Stimulated activated CD8-positive, alpha-beta memory T cell treated with anti-CD3 and anti-CD28 coated beads, Interleukin-7, amount 100 ng/mL, for 24 hours (primary cell): ENCODE measurements at places on chromosomes 4 and X.

DNA sequence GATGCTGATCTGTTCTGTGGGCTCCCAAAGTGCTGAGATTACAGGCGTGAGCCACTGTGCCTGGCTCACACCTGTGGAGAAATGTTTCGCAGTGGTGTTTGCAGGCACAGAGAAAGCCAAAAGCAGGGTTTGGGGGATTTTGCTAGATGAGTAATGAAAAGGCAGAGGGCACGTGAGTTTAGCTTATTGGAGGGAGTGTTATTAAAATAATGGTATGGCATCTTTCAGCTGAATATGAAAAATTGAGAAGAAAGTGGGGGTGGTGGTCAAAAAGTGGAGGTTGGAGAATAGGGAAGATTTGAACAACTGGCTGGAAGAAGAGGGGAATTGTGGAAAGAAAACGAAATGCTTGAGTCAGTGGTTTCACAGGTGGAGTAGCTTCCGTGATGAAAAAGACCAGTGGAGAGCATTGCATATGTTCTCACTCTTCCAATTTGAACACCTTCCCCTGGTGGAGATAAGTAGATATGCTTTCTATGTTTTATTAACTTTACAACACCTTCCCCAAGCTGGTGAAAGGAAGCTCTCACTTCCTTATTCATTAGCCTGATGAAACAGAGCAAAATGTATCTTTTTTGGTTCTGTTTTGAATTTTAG, 1.1 kb upstream of the CHST7 start:
- no peak for DNase-seq

DNA sequence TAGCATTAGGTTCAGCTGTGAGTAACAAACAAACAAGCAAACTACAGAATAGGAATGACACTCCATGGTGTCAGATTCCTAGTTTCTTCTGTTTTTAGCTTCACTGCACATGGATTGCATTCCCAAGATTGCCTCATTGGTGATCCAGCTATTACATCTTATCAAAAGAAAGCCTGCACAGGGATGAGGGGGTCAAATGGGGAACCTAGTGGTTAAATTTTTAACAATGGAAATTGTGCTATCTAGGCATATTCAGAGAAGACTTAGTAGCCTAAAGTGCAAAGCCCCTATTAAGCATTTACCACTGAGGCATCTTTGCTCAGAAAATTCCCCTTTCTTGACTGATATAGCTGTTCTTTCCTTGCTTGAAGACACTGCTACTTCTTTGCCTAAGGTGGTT, 3.9 kb upstream of the TTC29 start:
- no peak for DNase-seq

DNA sequence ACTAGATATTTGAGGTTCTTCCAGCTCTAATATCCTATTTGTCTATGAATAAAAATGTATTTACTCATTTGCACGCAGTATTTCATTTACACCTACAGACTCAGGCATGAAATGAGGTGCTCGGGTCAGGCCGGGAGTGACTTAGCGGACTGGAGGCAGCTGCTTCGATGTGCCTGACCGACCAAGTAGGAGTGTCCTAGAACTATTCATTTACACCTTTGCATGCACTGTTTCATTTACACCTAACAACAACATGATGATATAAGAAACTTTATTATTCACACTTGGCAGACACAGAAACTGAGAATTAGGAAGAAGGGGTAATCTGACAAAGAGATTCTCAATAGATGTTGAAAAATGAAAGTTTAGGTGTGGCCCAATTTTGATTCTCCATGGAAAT, 28.7 kb upstream of the FAT1 start:
- no peak for DNase-seq

DNA sequence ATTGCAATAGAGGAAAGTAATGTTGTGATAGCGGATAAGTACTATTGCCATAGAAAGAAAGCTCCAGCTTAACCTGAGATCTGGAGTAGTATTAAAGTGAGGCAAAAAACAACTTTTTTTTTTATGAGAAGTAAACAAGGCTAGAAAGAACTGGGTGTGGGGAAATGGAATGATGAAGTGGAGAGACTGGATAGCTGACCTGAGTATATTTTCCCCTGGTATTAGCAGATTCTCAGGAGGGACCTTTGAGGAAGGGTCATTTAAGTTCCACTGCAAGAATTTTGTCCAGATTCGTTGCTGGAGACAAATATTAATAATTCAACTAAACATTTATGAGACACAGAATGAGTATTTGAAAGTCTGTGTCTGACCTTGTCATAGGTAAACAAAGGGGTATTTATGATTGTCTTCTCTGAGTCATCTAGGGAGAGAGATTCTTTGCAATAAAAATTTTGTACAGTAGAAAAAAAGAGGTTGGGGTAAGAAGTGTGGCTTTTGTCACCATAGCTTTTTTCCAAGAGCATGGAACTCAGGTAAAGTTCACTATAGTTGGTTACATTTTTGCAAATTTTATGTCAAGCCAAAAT, 2095.9 kb downstream of the ARAP2 start:
- DNase-seq: no peak

DNA sequence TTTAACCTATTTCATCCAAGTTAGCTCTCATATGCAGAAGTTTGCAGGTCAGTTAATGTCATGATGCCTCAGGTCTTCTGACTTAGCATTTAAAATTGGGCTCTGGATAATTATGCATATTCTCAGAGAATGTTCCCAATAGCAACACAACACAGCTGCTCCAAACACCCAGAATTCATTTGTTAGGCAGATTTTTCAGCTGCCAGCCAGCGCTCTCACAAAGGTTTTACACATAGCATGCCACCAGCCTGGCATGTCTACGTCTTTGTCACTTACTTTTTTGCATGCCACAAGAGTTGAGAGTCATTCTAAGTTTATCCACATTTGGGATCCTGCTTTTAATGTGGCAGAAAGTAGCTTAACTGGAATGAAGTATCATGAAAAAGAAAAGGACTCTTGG, 84.8 kb downstream of the LIMCH1 start:
- no peak for DNase-seq

DNA sequence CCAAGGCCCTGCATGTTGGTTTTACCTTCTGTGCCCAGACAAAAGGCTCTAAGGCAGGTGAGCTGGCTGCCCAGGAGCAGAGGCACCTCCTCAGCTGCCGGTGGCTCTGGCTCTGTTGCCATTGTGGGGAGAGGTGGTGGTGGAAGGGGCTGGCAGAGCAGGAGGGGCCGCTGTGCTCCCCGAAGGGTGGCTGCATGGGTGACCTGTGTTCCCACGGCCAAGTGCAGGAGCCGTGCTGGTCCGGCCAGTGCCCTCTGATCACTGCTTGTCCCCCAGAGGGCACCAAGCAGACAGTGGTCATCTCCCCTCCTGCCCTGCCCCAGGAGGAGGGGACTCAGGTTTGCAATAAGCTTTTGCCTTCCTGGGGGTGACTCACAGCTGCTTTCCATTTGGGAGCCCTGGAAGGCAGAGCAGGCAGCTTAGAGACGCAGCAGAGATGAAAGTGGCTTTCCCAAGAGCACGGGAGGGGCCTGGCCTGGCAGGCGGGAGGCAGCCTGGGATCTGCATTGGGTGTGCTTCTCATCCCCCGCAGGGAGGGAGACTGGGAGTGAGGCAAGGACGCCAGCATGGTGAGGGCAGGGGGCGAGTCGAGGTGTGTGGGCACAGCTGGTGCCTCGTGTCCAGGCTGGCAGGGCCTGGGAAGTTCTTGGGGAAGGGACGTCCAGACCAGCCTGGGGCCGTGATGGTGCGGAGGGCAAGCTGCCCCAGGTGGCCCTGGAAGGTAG, 28.7 kb downstream of the DOK7 start:
- DNase-seq: no peak

DNA sequence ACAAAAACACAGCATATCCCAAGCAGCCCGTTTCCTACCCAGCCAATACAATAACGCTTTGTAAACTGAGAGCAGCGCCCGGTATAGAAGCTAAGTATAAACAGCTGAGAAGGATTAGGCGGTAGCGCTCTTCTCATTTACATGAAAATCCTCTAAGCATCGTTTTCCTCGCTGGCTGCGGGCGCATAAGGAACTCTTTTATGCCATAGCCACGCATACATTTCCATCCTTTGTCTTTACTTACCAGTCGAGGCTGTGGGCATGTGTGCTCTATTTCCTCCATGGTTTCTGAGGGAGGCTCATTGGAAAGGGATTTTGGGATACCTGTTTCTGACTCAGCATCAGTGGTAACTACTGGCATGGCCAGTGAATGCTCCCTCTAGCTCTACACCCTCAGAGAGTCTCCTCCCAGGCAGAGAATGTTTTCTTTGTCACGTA, 383 bp downstream of the PCYT1B start:
- no peak for DNase-seq

- DNase-seq: no peak
These were observed 108.9 kb downstream of the EFHC2 start for GRCh38 chrX:44234541-44234940.

GRCh38 chrX:19382555-19383145, 38.9 kb downstream of the PDHA1 start:
- peak; percentile 26 for DNase-seq

- no peak for DNase-seq
These were observed 79.8 kb downstream of the APBB2 start for GRCh38 chr4:41134581-41134980.

- no peak for DNase-seq
These were observed 253.5 kb upstream of the GATB start for GRCh38 chr4:152014280-152014679.

DNA sequence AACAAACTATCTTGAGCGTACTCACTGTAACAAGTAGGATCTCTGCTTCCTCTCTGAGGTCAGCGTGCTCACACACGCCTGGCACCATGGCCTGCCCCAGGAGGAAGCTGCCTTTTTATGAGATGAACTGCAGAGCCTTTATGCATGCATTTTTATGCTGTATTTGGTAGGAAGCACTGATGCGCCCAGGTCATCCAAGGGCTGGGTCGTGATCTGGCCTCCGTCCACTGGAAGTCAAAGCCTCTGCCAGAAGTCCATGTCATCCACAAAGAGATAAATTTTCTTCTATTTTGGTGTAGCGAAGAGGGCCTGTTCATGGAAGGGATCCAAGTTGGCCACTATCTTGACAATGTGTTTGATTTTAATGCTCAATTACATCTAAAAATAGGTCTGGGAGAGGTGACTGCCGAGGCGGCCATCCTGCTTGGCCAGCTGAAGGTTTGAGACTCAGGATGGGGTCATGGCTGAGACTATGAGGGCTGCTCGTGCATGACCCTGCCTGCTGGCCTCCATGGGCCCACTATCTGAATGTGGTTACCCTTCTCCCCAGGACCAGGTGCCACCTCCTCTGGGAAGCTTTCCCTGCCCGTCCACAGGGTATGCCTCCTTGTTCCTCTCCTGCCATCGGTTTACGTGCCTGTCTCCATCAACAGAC, 50.3 kb downstream of the HTRA3 start:
- DNase-seq: no peak

- no peak for DNase-seq
These were observed 6.5 kb downstream of the TBC1D14 start for GRCh38 chr4:6916069-6916586.
